ENCODE measurements at places on chromosomes 4 and X.

DNA sequence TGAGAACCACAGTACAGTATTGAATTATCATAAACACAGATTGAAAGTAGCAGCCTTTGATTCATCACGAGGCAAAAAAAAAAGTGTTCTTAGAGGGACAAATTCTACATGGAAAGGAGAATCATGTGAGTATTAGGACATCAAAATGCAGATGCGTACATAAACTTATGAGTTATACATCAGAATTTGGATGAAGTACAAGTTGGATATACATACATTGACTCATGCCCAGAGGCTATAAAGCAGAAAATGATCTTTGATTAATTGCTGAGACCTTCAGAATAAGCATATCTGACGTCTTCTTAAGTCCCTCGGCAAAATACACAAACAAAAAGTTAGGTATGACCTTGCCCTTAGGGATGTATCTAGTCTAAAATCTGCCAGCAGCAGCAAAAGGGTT, 206.4 kb downstream of the LDB2 start:
- no peak for DNase-seq

DNA sequence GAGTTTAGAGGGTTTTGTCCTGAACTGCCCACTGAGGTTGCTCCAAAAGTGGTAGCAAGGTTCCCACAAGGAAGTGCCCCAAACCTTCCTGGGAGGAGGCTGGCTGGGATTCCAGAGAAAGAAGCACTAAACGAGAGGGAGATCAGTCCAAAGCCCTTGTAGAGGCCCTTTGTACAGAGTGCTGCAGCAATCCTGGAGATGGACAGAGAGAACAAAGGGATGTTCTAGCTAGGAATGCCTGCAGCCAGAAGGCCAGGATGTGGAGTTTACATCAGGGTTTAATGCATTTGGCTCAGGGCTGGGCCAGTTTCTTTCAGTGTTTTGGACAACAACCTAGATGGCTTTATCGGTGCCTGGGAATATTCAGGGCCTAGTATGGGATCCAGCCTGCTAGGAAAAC, 2155.1 kb upstream of the AGA start:
- no peak for DNase-seq

DNA sequence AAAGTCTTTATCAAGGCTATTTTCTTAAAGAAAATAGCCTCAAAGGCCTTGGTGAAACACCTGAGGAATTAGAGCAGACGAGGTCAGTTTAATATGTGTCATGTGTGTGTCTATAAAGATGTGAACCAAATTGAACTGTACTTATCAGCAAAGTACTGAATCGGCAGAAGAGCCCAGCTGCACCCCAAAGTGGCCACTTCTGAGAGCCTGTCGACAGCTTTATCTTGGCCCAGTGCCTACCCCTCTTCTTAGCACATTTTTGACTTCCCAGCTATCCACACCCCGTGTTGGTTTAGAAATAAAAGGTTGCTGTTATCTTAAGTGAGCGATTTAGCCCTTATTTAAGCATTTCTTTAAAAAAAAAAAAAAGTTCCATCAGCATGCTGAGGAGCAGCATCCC, 329.7 kb downstream of the FBXW7 start:
- DNase-seq, result no peak

GRCh38 chr4:82380831-82381230, 7.0 kb upstream of the HNRNPD start:
- no peak for DNase-seq

DNA sequence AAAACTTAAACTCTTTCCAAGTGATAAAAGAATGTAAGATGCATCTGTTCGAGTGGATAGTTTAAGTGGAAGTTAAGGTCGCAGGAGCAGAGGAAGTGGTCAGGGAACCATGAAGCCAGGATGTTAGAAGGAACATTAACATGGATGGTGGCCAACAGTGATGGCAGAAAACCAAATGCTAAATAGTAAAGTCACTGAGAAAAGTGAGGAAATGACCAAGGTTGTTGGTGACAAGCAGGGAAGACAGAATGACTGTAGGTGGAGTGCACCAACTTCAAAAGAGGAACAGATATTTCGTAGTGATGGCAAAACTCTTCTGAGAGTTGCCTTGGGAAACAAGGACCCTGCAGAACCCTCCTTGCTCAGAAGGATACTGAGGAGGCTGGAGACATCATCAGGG, 226.2 kb downstream of the PALLD start:
- no peak for DNase-seq

DNA sequence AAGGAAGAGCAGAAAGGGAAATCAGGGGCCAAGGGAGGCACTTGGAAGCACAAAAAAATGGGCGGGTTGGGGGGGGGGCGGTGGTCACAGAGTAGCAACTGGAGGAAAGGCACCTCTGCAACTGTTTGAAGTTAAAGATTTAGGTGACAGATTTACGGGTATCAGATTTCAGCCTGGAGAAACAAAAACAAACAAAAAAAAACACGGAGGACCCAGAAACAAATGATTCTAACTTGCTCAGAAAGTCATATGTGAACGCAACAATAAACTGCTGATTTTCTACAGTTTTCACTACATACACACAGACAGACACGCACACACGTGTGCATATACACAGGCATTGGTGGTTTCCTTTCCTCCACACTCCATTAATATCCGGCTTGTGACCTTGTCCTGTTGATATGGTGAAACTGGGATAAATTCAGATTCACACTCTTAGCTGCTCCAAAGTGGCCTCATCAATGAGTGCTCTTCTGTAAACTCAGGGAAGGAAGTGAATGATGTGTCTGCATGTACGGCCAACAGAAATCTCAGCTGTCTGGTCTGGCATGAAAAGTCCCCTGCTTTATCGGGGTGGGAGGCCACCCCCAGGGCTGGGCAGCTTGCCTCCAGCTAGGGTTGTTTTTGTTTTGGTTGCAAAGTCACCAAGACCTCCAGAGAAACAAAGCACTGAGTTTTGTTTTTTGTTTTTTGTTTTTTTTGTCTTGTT, 54.3 kb downstream of the CHST7 start:
- no peak for DNase-seq

GRCh38 chrX:107429090-107429489, 20.4 kb upstream of the FRMPD3 start:
- no peak for DNase-seq

DNA sequence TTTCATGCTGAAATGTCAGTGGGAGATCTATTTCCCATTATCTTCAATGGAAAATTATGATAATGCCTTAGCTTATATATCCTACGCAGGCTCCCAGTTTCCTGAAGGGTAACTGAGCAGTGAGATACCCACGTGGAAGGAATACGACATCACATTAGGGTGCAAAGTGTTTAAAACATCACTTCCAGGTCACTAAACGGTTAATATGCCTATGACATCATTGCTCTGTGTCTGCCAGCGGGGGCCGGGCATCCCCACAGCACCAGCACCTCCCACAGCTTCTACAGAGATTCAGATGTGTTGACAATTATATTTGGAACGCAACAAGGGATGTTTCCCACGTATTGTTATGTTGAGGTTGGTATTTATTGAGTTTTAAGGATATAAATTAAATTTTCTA, 27.1 kb downstream of the TMEM271 start:
- no peak for DNase-seq

DNA sequence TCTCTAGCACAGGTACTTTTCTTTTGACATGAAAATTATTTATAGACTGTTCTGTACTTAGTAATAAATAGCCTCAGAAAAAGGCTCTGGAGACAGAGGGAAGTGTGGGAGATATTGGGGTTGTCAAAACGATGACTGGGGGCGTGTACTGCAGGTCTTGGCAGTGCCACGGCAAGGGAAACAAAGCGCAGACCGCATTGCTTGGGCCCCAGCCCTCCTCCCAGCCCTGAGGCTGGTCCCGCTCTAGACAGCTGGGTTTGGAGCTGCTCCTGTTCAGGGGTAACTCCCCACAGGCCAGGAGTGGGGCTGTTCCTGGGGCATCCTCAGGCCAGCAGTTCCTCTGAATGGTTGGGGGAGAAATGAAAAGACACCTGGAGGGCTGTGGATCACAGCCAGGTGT, 131.7 kb downstream of the RASL11B start:
- no peak for DNase-seq

- DNase-seq, result no peak
Measured at GRCh38 chr4:183349673-183350072, 27.4 kb upstream of the CLDN24 start.

DNA sequence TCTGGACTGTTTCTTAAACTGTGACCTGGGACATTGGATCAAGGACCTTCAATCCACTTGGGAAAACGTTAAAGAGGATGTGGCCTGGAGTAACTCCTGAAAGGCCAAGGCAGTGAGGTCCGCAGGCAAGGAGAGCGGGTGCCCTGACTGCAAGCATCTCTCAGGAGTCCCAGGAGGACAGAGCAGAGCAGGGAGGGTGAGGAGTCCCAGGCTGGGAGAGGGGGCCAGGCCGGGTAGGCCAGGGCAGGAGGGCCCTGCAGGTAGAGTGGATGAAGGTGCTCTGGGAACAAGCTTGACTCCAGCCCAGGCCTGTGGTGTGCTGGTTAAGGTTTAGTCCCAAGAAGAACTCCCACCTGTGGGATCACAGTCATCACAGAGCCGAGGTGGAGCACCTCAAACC, 13.8 kb downstream of the PNMA6E start:
- DNase-seq, result no peak

DNA sequence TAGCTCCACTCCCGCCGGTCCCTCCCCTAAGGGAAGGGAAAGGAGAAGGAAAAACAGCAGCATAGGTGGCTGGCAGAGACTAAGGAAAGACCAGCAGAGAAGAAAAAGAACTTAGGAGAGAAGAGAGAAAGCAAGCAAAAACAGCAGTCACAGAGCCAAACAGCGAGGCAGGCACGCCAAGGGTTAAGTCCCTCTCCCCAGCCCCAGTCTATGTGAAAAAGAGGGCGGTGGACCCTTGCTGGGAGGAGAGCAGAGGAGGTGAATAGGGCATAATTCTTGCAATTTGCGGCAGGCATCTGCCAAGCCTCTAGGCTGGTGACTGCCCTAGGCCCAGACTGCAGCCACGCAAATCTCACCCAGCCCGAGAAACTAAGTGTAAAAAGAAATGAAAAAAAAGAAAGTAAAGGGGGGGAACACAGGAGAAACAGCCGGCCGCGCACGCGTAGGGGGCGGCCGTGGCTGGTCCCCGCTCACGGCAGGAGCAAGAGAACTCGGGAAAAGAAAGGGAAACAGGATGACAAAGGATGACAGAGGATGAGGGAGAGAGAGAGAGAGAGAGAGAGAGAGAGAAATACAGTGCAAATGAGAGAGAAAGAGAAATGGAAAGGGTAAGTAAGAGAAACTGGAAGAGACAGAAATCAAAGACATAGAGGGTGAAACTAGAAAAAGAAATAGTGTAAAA, 48.6 kb downstream of the MAGEA9 start:
- no peak for DNase-seq

GRCh38 chr4:102036619-102037376, 246.3 kb downstream of the BANK1 start:
- no peak for DNase-seq

- DNase-seq, result no peak
Measured at GRCh38 chrX:22237479-22237878, 35.2 kb upstream of the CBLL2 start.

DNA sequence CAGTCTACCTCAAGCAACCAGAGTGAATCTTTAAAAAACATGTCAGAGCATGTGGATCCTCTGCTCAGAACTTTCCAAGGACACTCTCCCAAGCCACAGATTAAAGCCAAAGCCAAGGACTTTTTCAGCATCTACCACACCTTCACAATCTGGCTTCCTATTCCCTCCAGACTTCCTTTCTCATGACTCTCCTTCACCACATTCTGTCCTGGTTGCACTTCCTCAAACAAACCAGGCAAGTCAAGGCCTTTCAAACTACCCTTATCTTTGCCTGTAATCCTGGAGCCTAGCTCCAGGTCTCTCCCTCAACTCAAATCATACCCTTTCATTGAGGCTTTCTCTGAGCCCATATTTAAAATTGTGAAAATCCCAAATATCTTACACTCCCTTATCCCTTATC, 191.6 kb upstream of the GALNTL6 start:
- DNase-seq, result no peak

DNA sequence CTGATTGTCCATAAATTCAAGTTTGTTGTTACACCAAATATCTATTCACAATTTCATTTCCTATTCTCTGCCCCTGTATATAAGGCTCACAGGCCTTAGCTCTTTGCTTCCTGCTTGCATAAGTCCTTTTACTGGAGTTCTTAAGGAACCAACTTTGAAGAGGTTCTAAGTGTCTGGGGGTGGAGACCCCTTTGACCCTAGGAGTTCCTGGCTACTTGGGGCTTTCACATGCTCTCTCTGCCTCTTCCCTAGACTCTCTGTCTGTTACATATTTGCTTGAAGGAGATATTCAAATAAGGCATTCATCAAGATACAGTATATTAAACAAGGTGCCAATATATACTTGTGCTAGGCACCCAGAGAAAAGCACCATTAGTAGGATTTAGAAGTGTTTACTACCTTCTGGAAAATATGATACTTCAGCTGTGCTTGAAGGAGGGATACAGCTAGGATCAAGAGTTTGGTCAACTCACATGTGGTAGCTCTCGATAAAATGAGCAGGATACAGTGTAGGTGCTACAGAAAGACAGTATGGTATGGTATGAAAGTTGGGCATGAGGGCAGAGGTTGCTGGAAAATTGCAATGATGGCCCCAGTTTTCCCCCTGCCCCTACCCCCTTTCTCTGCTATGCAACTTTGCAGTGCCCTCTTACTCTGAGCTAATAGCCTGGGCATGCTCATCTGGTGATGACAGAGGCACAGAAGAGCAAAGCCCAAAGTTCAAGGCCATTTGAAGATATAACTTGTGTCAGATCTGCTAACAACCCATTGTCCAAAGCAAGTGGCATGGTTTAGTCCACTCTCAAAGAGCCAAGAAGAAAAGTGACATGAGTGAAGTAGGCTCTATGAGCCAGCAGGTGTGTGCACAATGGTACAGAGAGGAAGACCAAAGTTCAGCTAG, 107.6 kb upstream of the CPEB2 start:
- DNase-seq, result no peak

DNA sequence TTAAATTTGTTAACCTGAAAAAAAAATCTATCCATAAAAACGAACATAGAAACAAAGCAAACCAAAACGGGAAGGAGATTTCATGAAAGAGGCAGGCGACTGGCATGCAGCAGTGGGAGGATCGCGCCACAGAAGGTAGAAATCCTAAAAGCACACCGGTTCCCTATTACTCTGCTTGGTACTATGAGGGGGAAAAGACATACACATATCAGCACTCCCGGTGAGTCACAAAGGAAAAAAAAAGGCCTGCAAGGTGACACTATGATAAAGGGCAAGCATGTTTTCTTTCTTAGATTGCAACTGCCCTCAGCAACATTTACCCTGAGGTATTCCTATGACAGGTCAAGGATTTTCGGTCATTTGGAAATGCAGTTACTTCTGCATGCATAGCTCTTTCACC, 60.6 kb upstream of the NAP1L5 start:
- no peak for DNase-seq

GRCh38 chr4:151227731-151228130, 49.2 kb upstream of the PRSS48 start:
- DNase-seq, result no peak

- no peak for DNase-seq
Measured at GRCh38 chr4:153348006-153348405, 3.5 kb downstream of the MND1 start.

GRCh38 chr4:138967313-138967712, 48.3 kb upstream of the NOCT start:
- no peak for DNase-seq

- DNase-seq, result no peak
Measured at GRCh38 chr4:152424977-152425376, 110.9 kb downstream of the FBXW7 start.
